ENCODE measurements at places on chromosomes 13 and 19. TPM values are rescaled to one million over a fixed set of nuclear protein-coding genes. Genes with fewer than 3 reads are reported as not detected.

- peaks cover 6% of the 10 kb centered on the region for H3K4me1 ChIP-seq
- H3K27ac ChIP-seq = no peak overlapping the region
- DNase-seq = no peak
- no peaks in the 10 kb centered on the region for H3K27me3 ChIP-seq
- H3K36me3 ChIP-seq = no peaks in the 10 kb centered on the region
- no peak overlapping the region for H3K4me3 ChIP-seq
Measured at GRCh38 chr13:94640721-94641120, 39.1 kb downstream of the GPR180 start.

DNA sequence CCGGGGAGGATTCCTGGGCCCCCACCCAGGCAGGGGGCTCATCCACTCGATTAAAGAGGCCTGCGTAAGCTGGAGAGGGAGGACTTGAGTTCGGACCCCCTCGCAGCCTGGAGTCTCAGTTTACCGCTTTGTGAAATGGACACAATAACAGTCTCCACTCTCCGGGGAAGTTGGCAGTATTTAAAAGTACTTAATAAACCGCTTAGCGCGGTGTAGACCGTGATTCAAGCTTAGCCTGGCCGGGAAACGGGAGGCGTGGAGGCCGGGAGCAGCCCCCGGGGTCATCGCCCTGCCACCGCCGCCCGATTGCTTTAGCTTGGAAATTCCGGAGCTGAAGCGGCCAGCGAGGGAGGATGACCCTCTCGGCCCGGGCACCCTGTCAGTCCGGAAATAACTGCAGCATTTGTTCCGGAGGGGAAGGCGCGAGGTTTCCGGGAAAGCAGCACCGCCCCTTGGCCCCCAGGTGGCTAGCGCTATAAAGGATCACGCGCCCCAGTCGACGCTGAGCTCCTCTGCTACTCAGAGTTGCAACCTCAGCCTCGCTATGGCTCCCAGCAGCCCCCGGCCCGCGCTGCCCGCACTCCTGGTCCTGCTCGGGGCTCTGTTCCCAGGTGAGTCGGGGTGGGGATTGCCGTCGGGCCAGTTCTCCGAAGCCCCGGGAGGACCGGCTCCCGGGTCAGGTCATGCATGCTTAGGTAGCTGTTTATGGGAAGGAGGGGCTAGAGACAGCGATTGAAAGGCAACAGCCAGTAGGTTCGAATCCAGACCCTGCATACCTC is at the start of gene ICAM1:
ICAM1 (plus strand) TSS at position 505 of the 779 bp plus-strand sequence; CDS start at position 545, 40 bp downstream.
- no peaks in the 10 kb centered on the region for H3K36me3 ChIP-seq
- H3K27ac ChIP-seq = no peak within 1 kb of the TSS
- H3K4me1 ChIP-seq = no peaks in the 10 kb centered on the region
- H3K27me3 ChIP-seq = no peaks in the 10 kb centered on the region
- peak within 1 kb of the TSS; percentile 21 for H3K4me3 ChIP-seq

GRCh38 chr13:31627097-31627845 is 112.1 kb upstream of the RXFP2 start:
- H3K27me3 ChIP-seq = no peaks in the 10 kb centered on the region
- H3K4me3 ChIP-seq = no peak overlapping the region
- no peaks in the 10 kb centered on the region for H3K4me1 ChIP-seq

DNA sequence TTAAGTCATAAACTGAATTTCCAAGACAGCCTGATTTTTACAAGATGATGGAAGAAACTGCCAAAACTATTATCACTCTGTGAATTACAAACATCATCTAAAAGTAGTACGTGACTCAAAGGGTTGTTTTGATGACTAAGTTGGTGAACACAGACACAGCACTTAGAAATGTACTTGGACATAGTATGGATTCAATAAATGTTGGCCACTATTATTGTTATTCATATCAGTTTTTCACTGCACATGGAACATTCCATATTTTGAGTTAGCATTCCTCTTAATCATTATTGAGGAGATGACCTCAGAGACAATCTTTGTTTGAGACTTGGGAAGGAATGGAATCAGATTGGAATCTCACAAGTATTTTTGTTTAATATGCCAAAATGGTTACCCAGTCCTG is 172.9 kb downstream of the OXGR1 start:
- H3K4me1 ChIP-seq = no peaks in the 10 kb centered on the region
- no peaks in the 10 kb centered on the region for H3K36me3 ChIP-seq
- H3K27me3 ChIP-seq = no peaks in the 10 kb centered on the region
- no peak overlapping the region for H3K4me3 ChIP-seq
- no peak for DNase-seq

DNA sequence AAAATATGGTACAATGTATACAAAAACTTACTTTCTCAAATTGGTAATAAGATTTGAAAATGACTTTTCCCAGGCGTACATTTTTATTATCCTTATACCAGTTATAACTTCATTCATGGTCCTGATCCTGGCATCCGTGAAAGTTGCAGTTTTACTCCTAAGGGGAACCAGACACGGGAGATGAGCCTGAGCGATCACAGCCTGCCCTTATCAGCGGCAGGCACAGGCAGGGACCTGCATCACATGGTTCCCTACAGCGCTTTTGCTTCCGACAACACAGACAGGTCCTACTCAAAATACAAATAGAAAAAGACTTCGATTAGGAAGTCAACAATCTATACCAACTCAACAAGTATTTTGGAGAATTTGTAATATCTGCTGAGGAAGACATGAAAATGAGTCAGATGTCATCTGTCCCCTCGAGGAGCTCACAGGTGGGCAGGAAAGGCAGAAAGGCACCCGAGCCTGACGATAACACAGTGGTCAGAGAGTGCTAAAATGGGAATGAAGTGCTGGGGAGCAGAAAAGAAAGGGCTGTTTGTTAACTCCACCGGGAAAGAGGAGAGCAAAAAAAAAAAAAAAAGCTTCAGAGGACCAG is 93.4 kb downstream of the ABCC4 start:
- H3K27me3 ChIP-seq = no peaks in the 10 kb centered on the region
- DNase-seq = no peak

GRCh38 chr19:900043-900301 is 6.7 kb downstream of the RNU6-9 start:
- H3K27ac ChIP-seq = no peak overlapping the region
- no peaks in the 10 kb centered on the region for H3K27me3 ChIP-seq
- no peak overlapping the region for H3K4me3 ChIP-seq
- peaks cover 8% of the 10 kb centered on the region for H3K4me1 ChIP-seq
- DNase-seq = no peak

SMG9 gene
- total RNA-seq = 22.5 TPM

- no peak for DNase-seq
- peaks cover 4% of the 10 kb centered on the region for H3K4me1 ChIP-seq
- no peaks in the 10 kb centered on the region for H3K27me3 ChIP-seq
- no peak overlapping the region for H3K27ac ChIP-seq
- H3K4me3 ChIP-seq = no peak overlapping the region
- peaks cover 56% of the 10 kb centered on the region for H3K36me3 ChIP-seq
Measured at GRCh38 chr13:98842070-98842469, 89.6 kb upstream of the SLC15A1 start.

KANK3 gene
- not detected for total RNA-seq

ZIK1 gene
- total RNA-seq = 9.3 TPM

C1QTNF9 gene
- total RNA-seq = not detected

GRCh38 chr13:24834902-24835510 is 71.0 kb downstream of the RNF17 start:
- 0 out of 2 replicates have a peak, but pooled peaks cover 4% of the 10 kb centered on the region for H3K4me1 ChIP-seq
- no peak overlapping the region for H3K4me3 ChIP-seq
- H3K27me3 ChIP-seq = peaks cover 4% of the 10 kb centered on the region
- H3K36me3 ChIP-seq = no peaks in the 10 kb centered on the region

DNA sequence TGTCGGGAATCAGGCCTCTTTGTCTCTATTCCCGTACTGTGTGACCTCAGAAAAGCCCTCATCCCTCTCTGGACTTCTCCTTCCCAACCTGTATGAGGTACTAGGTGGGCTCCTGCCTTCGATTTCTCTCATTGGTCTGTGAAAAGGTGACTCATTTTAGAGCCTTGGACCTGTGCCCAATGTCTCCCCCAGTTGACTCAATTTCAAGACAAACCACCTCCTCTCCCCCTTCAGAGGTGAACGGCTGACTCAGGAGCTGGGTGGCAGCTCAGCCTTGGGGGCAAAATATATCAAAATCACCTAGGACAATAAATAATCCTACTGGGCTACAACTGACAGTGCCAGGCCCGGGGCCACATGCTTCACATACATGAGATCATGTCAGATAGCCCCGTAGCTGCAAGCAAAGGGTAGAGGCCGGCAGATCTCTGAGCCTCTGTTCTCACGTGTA is 630 bp downstream of the COQ8B start:
- no peak for DNase-seq
- peak overlapping the region; percentile 93 for H3K27ac ChIP-seq
- no peaks in the 10 kb centered on the region for H3K36me3 ChIP-seq
- peak overlapping the region; percentile 73 for H3K4me3 ChIP-seq

- no peaks in the 10 kb centered on the region for H3K36me3 ChIP-seq
- no peak overlapping the region for H3K27ac ChIP-seq
- DNase-seq = no peak
- no peak overlapping the region for H3K4me3 ChIP-seq
- no peaks in the 10 kb centered on the region for H3K27me3 ChIP-seq
Measured at GRCh38 chr13:97499181-97499580, 65.2 kb downstream of the RAP2A start.

- H3K36me3 ChIP-seq = no peaks in the 10 kb centered on the region
- H3K4me1 ChIP-seq = peaks cover 6% of the 10 kb centered on the region
- H3K27ac ChIP-seq = no peak overlapping the region
Measured at GRCh38 chr19:46571495-46571894, 29.6 kb upstream of the CALM3 start.

- H3K27ac ChIP-seq = no peak overlapping the region
- no peak overlapping the region for H3K4me3 ChIP-seq
- DNase-seq = no peak
- H3K4me1 ChIP-seq = no peaks in the 10 kb centered on the region
- no peaks in the 10 kb centered on the region for H3K36me3 ChIP-seq
- H3K27me3 ChIP-seq = peaks cover 47% of the 10 kb centered on the region
Measured at GRCh38 chr19:41714598-41714997, 6.2 kb downstream of the CEACAM5 start.

GRCh38 chr13:40186041-40186440 is 480.4 kb downstream of the FOXO1 start:
- no peak overlapping the region for H3K27ac ChIP-seq
- no peaks in the 10 kb centered on the region for H3K36me3 ChIP-seq
- no peak for DNase-seq
- H3K4me3 ChIP-seq = no peak overlapping the region

SSC5D gene
- 3.1 TPM for total RNA-seq

GRCh38 chr13:99246100-99246499 is 12.1 kb downstream of the GPR18 start:
- no peak overlapping the region for H3K27ac ChIP-seq
- peaks cover 26% of the 10 kb centered on the region for H3K36me3 ChIP-seq

DNA sequence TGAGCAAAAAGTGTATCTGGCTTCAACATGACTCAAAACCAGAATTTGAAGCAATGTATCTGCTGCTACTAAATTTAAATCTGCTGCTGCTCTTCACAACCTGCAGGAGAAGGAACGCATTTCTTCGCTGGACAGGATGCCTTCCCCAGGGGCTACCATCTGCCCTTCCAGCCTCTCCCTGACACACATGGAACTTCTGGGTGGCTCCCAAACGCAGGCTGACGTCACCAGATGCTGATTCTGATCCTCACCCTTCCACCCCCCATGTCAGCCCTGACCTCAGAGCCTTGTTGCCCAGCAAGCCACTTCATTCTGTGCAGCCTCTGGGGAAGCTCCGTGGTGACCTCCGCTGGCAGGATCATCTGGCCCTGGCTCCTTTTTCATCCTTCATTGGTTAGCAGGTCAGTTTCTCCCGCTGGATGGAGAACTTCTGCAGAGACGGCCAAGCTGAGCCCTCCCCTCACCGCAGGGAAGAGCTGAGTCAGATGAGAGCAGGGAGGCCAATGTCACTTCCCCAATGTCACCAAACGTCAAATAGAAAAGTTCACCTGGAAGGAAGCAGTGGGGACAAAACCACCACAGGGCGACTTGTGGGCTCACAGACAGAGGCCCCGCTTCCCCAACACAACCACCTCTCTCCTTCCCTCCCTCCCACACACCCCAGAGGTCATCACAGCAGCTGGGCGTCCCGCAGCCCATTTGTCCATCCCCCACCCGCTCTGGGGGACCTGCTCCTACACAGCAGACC is 14.0 kb upstream of the RAB20 start:
- H3K4me3 ChIP-seq = no peak overlapping the region
- H3K36me3 ChIP-seq = no peaks in the 10 kb centered on the region
- DNase-seq = peak; percentile 53

DNA sequence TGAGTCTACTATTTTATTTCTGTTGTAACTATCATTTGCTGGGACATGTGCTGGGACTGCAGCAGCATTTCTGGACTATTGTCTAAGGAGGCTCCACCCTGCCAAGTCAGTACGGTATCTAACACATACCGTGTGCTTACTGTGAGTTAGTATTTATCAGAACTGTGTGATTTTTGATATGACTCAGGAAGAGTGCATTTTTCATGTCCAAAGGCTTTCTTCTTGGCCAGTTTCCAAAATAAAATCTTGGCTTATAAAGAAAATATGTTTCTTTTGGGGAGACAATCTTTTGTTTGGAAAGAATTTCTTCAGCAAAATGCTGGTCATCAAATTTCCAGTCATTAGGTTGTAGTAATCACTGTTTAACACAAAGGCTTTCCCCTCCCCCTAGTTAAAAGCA is 11.6 kb downstream of the PARP4 start:
- H3K27me3 ChIP-seq = no peaks in the 10 kb centered on the region
- H3K4me3 ChIP-seq = no peak overlapping the region
- H3K27ac ChIP-seq = no peak overlapping the region
- H3K4me1 ChIP-seq = no peaks in the 10 kb centered on the region

DNA sequence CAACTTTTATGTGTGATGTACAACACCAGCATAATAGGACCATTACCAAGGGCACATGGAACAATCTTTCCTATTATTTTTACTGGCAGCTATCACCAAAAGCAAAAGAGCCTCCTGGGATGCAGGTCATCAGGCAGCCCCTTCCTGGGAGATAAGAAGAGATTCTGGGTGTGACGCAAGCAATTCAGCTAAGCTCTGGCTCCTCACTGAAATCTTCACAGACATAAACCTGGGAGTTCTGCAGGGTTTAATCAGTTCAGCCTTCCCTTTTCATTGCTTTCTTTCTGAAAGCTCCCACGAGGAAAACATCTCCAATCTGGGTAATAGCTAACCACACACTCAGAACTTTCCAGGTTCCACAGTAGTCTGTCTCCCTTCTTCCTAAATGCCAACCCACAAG is 341.1 kb downstream of the ENOX1 start:
- H3K4me1 ChIP-seq = no peaks in the 10 kb centered on the region

- H3K36me3 ChIP-seq = no peaks in the 10 kb centered on the region
- H3K27ac ChIP-seq = no peak overlapping the region
- no peaks in the 10 kb centered on the region for H3K4me1 ChIP-seq
- no peak overlapping the region for H3K4me3 ChIP-seq
- no peaks in the 10 kb centered on the region for H3K27me3 ChIP-seq
Measured at GRCh38 chr19:56725829-56726424, 54.4 kb upstream of the ZNF835 start.

- H3K27me3 ChIP-seq = no peaks in the 10 kb centered on the region
- no peak overlapping the region for H3K27ac ChIP-seq
- no peak for DNase-seq
- H3K4me3 ChIP-seq = no peak overlapping the region
- no peaks in the 10 kb centered on the region for H3K4me1 ChIP-seq
- peaks cover 79% of the 10 kb centered on the region for H3K36me3 ChIP-seq
Measured at GRCh38 chr19:36100476-36100875, 10.5 kb upstream of the OVOL3 start.

- no peaks in the 10 kb centered on the region for H3K27me3 ChIP-seq
- DNase-seq = no peak
- no peak overlapping the region for H3K4me3 ChIP-seq
- H3K27ac ChIP-seq = no peak overlapping the region
Measured at GRCh38 chr19:30935146-30935545, 414.1 kb downstream of the TSHZ3 start.

S1PR4 gene
- total RNA-seq = not detected

- peaks cover 4% of the 10 kb centered on the region for H3K27me3 ChIP-seq
- no peak overlapping the region for H3K4me3 ChIP-seq
- DNase-seq = no peak
- no peak overlapping the region for H3K27ac ChIP-seq
- no peaks in the 10 kb centered on the region for H3K4me1 ChIP-seq
Measured at GRCh38 chr13:27704681-27705080, 83.0 kb downstream of the POLR1D start.

PROSER1 gene
- total RNA-seq = 39.0 TPM

MAG gene
- 3.6 TPM for total RNA-seq

ZNF99 gene
- total RNA-seq = not detected
